ENCODE measurements at places on chromosomes 12 and 14.

DNA sequence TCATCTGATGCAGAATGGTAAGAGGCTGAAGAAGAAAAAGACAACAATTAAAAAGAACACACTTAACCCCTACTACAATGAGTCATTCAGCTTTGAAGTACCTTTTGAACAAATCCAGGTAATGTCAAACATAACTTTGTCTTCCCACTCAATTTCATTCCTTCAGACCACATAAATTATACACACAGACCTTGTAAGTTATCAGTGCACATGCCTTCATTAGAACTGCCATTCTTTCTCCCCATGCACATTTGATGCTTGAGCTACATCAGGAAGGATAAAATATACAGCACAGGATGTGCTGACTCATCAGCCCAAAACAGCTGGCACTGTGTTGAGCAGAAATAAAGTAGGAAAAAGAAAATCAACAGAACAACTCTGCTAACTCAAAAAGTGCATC, 246.7 kb downstream of the PAWR start:
- peak; percentile 59 for DNase-seq

DNA sequence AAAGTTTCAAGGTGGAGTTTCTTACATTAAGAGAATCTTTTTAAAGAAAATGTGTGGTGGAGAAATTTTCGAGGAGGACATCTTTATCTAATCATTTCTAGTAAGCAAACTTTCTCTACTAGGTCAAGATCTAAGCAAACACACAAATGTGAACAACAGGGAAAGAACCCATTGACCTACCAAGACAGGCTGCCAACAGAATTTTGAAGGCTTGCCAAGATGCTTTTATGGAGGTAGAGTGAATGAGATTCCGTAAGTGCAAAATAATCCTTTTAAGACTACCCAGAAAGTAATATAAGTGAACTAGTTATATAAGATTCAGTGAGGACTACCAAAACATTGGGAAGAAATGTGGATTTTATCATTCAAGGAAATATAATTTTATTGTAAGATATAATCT, 357.1 kb upstream of the PDE3A start:
- no peak for DNase-seq

DNA sequence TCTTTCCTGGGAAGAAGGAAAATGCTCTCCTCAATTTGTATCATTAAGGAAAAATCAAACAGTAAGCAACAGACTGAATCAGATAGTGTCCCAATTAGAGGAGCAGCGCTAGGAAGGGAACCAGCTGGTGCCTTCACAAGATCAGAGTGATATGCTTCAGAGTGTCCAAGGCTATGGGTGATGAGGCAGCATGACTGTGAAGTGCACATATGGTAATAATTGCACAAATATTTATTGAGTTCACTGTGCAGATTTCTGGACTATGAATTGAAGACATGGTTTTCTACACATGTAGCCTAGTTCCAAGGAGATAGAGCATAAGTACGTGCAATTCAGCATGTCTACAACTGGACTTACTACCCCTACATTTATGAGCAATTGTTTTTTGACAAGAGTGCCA, 78.8 kb upstream of the EVL start:
- peak; percentile 86 for DNase-seq

- no peak for DNase-seq
Observed at GRCh38 chr12:28222081-28222700, 31.9 kb downstream of the CCDC91 start.

GRCh38 chr12:64998371-64999147, 122.5 kb downstream of the WIF1 start:
- peak; percentile 21 for DNase-seq

DNA sequence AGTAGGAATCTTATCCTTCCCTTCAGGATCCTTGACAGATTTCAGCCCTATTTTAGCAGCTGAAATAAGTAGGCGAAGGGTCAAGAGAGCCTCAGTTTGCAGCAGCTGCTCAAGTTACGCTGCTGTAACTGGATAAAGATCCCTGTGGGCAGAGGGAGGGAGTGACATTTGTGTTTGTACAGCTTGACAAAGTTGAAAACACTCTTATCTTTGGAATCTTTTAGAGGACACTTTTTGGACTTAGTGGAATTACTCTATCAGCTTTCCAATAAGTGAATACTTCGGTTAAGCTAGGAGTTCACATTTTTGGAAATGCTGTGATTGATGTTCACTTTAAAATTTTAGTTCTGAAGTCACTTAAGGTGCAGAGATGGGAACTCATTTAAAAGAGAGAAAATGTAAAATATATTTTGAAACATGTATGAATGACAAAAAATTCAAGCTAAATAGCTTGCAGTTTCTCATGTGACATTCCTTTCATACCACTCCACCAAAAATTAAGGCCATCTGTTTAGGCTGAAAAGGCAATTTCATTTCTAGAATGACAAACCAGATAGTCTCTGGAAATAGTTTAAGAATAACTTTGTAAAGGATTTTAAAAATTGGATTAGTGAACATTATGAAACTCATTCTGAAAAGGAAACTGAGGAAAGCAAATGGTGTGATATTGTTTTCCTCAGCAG, 55.2 kb downstream of the SLC38A4 start:
- DNase-seq = peak; percentile 62

DNA sequence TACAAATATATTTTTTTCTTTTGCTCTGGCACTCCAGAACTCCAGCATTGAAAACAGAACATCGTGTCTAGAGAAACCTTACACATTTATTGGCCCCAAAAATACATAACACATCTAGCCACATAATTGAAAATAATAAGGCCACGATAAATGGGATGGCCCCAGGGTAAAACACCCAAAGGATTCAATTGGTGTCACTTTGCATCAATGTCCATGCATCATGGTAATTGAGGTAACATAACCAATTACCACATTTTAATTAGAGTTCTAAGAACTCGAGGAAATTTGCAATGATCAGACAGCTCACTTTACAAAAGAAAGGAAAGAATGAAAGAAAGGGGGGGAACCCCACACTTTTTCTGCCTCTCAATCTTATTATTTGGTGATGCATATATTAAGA, 151.8 kb upstream of the NPAS3 start:
- no peak for DNase-seq

- no peak for DNase-seq
Observed at GRCh38 chr14:67668559-67668958, 5.9 kb downstream of the VTI1B start.

DNA sequence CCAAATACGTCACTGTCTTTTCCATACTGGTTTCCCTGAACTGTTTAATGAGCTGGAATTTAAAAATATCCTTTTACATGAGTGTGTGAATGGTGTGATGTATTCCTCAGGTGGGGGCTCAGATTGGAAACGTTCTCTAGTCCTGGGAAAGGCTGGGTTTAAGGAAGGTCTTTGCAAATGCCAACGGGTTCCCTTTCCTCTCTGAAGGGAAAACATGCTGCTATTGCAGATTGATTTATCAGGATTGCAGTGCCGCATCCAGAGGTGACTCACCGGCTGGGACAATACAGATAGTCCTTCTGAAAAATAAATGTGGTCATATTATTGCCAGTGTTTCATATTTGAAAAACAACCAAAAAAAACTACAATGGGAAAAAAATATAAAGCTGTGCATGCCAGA, 193.1 kb upstream of the FLRT2 start:
- DNase-seq = peak; percentile 16

- DNase-seq = peak; percentile 76
Observed at GRCh38 chr14:38208618-38209562, 1.2 kb downstream of the SSTR1 start.

GRCh38 chr12:80086025-80086424, 13.3 kb upstream of the OTOGL start:
- DNase-seq = no peak

DNA sequence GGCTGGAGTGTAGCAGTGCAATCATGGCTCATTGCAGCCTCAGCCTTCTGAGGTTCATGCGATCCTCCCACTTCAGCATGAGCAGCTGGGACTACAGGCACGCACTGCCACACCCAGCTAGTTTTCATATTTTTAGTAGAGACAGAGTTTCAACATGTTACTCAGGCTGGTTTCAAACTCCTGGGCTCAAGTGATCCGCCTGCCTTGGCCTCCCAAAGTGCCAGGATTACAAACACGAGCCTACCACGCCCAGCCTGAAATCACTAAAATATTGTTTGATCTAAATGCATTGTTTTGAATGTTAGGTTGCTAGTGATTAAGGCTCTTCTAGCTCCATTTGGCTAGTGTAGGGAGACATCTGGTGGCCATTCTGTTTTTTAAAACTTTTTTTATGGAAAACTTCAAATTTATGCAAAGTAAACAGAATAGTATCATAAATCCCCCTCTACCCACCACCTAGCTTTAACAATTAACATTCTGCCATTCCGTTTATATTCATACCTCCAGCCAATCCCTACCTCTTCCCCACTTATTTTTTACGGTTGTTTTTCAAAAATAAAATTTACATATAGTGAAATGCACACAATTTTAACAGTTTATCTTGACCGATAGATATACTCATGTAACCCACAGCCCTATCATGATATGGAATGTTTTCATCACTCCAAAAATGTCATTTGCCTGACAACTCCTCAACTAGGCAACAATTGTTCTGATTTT, 37.8 kb downstream of the MYO1H start:
- DNase-seq = peak; percentile 38

DNA sequence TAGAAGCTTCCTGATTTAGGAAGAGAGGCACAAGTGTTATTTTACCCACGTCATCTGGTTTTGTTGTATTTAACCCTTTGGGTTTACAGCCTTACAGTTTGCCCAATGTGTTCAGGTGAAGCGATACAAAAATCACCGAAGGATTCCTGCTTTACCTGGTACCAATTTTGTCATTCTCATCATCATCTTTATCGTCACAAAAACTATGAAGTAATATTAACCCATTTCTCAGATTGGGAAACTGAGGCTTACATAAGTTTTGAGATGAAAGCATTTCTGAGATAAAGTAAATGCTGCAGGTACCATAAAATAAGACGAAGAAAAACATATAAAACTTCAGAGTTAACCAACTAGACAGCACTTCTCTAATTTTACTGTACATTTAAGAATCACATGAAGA, 370.6 kb upstream of the OR4E1 start:
- DNase-seq = no peak

GRCh38 chr12:123076604-123077297, 74.1 kb downstream of the PITPNM2 start:
- DNase-seq = no peak

DNA sequence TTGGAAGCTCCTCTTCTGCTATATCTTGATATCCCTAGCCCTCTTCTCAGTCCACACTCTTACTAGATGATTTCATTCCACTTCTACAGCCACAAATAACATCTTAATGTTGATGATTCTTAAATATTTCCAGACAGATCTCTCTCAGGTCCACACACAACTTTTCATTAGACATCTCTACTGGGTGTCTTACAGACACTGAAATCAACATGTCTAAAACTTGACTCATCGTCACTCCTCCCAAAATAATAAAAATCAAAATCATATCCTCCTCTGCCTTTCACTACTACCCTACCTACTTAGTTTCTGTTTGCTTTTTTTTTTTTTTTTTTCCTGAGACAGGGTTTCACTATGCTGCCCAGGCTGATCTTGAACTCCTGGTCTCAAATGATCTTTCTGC, 11.9 kb downstream of the PRDM4 start:
- DNase-seq = peak; percentile 60

DNA sequence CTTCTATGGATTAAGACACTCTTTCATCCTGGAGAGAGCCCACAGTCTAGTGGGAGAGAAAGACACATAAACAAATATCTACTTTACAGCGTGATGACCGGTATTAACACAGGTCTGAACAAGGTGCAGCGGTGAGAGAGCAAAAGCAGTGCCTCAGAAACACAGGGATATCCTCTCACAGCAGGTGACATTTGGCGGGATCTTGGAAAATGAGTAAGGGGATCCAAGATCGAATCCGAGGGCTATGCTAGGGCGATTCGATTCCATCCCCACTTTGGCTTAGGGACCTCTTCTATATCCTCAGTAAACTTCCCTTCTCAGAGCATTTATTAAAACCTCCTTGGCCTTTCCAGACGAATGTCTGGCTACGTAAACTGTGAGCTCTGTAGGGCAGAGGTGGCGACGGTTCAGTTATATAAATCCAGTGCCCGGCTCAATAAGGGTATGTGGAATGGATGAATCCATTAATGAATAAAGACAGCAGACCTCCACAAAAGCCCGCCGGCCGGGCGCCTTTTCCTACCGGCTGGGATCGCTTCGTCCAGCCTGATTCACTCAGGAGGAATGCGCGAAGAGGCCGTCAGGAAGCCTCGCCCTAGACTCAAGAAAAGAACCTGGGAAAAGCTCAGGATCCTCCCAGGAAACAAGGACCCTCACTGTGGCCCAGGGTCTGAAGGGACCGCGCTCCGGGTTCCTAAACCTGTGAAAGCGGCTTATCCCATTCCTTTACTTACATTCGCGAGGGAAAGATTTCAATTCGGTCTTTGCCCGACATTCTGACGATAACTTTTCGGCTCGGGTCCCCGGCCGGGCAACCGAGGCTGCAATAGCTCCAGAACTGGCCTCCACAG, 455 bp downstream of the ATP6V1D start:
- DNase-seq = peak; percentile 65

DNA sequence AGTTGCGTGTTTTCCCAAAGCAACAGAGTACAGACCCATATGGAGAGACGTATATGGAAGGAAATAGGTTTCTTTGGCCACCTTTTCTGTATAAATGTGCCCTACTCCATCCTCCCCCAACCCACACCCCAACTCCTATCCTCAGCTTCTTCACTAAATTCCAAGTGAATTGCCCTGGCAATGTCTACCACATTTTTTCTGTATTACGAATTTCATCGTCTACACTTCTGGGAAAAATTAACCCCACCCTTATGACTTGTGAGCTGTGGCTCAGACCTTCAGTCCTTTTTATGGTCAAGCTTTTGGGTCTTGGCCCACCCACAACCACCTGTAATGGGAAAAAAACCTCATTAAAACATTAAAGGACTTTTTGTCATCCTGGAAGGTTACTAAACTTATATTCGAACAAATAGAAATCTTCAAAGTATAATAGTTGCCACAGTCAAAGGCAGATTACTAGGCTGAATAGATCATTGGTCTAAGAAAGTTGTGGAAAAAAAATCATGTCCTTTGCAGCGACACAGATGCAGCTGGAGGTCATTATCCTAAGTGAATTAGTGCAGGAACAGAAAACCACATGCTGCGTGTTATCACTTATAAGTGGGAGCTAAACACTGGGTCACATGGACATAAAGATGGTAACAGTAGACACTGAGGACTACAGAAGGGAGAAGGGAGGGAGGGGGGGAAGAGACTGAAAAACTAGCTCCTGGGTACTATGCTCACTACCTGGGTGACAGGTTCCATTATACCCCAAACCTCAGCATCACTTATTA, 15.7 kb upstream of the NFKBIA start:
- DNase-seq = peak; percentile 80

GRCh38 chr12:23750923-23751322, 198.5 kb downstream of the SOX5 start:
- no peak for DNase-seq

- DNase-seq = no peak
Observed at GRCh38 chr14:98168211-98168985, 1103.6 kb downstream of the BCL11B start.
